ENCODE measurements at places on chromosomes 5 and 9.
A peak's percentile ranks its signal among the peaks of the same experiment; 100 is the strongest.

DNA sequence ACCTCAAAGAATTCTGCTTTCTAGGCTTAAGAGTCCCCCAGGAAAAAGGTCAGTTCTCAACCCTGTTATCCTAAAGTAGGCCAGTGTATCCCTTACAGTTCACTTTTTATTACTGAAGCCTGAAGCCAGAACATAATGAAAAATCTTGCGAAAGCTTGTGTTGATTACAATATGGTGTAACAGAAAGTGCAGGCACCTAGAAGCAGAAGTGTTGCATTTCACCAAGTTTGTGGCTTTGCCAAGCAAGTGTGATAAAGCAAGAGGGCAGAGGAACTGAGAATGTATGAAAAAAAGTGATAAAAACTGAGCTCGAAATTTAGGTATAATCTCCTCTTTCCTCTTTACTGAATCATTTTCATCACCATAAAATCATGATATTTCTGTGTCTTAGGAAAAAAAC is 26.2 kb downstream of the AGTPBP1 start:
- DNase-seq, result no peak

DNA sequence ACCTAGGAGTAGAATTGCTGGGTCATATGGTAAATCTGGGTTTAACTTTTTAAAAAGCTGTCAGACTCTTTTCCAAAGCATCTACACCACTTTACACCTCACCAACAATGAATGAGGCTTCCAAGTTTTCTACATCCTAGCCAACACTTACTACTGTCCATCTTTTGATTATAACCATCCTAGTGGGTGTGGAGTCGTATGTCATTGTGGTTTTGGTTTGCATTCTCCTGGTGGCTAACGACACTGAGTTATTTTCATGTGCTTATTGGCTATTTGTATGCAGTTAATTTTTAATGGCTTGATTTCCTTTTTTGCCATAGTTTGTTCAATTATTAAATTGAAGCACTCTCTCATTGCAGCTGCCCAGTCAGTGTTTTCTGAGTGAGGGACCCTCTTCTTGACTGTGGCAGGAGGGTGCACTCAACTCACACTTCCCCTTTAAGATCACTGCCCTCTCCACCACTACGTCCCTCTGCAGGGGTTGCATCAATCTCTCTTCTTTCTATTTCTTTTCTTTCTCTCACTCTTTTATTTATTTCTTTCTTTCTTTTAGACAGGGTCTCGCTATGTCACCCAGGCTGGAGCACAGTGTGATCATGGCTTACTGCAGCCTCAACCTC is 182.3 kb downstream of the C9orf152 start:
- no peak for DNase-seq

DNA sequence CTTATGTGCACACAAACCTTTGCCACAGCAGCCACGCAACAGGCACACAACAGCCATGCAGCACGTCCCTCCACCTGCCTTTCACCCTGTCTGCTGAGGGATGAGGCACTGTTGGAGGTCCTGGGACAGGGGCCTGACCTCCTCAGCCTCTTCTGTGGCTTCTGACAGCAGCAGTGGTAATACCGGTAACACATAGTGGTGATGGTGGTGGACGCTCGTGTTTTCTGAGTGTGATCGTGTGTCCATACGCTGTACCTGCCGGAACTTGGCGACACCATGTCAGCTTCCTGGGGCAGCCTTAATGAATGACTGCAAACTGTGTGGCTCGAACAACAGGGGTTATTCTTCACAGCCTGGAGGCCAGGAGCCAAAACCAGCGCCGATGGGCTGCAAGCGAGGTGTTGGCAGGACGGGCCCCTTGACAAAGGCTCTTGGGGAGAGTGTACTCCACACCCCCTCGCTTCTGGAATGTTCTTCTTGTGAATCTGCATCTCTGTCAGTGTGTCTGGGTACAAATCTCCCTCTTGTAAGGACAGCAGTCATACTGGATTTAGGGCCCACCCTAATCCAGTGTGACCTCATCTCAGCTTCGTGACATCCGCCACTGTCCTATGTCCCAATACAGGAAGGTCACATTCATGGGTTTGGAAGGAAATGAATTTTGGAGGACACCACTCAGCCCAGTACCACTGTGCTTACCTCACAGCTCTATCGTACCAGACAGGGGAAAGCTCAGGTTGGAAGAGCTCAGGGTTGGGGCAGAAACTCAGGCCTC is 55.3 kb upstream of the EXOC3 start:
- no peak for DNase-seq

DNA sequence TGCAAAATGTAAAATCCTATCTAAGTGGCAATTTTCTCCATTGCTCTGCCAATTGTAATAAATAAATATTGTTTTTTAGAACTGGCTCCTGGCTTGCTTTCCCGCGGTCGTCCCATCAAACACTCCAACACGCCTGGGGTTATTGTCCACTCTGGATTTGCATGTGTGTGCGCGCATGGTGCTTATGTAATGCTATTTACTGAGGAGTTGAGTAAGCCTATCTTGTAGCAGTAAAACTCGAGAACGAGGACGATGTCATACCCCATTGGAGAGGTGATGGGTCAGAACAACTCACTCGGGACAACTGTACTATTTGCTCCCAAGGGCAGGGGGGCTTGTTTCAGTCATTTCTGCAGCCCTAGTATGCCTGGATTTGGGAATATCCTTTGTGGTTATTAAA is 220.9 kb downstream of the PAX5 start:
- DNase-seq, result no peak

- DNase-seq, result no peak
These were observed 81.3 kb downstream of the PPARGC1B start for GRCh38 chr5:149811453-149811852.

GRCh38 chr5:149450199-149450598 is 71.1 kb upstream of the IL17B start:
- no peak for DNase-seq

DNA sequence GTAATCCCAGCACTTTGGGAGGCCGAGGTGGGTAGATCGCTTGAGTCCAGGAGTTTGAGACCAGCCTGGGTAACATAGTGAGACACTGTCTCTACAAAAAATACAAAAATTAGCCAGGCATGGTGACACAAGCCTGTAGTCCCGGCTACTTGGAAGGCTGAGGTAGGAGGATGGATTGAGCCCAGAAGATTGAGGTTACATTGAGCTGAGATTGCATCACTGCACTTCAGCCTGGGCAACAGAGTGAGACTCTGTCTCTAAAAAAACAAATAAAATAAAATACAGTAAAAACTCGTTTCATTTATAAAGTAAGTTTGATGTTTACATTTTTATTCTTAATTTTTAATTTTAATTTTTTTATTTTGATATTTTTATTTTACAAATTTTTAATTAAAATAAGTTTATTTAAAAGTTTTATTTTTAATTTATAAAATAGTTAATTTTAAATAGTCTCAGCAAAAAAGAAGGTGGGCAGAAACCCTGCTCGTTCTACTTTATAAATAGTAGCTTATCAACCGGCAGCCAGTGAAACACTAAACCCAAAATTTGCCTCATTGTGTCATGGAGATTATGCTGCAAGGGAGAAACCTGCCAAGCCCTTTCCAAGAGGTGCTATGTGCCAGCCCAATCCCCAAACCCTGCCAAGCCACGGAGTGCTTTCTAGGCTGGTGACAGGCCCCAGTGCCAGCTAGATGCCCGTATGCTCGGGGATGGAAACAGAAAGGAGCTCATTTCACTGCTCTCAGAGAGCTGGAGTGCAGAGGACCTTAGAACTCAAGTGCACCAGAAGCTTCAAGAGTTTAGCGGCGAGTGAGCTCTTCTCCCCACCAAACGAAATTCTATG is 38.9 kb downstream of the SERINC5 start:
- no peak for DNase-seq

GRCh38 chr5:82812575-82812974 is 264.6 kb downstream of the TMEM167A start:
- no peak for DNase-seq

DNA sequence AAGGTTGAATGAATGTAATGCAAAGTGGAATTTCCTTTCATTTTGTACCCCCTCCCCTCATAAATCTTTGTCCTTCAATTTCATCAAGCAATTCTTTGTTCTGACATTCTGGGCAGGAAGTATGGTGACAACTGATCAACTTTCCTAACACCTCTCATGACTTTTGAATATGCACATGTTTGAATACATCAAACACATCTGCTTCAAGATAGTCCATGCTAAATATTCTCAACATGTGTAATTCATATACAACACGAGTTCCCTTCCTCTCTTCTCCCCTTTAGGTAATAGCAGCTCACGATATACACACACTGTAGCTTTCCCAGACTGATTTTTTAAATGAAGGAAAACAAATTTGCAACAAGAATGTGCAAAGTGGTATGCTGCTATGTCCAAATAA is 103.6 kb upstream of the EFNA5 start:
- no peak for DNase-seq

DNA sequence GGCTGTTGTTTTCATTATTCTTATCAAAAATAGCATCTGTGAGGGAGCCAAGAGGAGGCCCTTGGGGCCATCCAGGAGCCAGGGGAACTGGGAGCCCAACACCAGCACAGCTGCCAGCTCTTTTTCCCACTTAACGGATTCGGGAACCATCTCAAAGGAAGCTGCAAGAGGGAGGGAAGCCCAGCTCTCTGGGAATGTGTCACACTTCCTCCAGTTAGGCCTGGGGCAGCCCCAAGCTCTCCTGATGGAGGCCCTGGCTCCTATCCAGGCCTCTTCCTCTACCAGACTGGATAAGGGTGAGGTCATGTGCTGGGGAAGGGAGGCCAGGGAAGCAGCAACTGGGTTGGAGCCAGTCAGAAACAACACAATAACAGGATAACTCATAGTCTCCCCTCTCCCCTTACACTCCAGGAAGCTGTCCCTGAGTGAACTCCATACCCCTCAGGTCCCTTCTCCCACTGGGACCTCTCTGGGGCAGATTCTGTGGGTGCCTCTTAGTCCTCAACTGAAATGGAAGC is 12.7 kb downstream of the CSF2 start:
- DNase-seq, result no peak

GRCh38 chr5:135489466-135490244 is 37.5 kb upstream of the TIFAB start:
- DNase-seq, result peak; percentile 28

GRCh38 chr5:177496070-177496726 is 1.2 kb downstream of the PDLIM7 start:
- DNase-seq, result no peak

DNA sequence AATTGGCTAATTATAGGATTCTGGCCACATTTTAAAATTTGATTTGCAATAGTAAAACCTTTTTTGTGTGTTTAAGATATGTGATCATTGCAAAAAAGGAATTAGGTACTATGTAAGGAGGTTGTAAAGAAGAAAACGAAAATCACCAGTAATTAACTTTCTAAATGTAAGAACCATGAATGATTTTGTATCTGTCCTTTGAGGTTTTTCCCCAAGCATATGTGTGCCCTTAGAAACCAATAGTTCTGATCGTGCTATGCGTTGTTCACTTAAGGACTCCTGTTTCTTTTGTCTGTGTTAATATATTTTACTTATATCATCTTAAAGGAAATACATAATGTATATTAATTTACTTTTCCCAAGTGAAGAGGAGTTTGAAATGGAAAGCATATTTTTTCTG is 410.2 kb downstream of the PSAT1 start:
- DNase-seq, result no peak

- DNase-seq, result no peak
These were observed 11.2 kb downstream of the KLHL9 start for GRCh38 chr9:21324047-21324446.

- DNase-seq, result no peak
These were observed 1326.3 kb upstream of the CDH6 start for GRCh38 chr5:29867155-29867554.

- DNase-seq, result no peak
These were observed 17.3 kb downstream of the NAIF1 start for GRCh38 chr9:128049843-128050242.

DNA sequence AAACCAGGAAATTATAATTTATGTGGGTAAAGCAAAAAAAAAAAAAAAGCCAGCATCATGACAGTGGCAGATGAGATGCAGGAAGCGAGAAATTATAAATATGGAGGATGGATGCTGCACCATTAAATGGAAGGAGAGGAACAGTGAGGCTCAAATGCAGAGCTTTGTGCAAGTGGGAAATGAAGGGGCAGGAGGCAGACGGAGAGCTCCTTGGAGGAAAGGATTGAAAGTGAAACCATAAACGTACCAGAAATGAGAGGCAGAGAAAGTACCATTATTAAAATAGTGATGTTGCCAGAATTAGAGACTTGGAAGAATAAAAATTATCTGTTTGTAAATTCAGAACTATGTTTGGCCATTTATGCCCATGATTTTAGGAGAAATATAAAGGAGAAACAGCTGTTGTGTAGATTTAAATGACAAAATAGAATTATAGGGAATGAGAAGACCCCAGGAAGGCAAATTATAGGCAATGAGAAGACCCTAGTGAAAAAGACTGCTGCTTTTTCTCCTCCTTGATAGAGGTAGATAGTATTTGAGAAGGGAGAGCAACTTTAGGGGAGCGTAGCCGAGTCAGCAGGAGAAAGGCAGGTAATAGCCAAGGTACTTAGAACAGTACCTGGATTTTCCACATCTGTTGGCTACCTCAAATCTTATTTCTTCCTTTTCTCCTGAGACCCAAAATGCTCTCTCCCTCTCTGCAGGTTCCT is 341.0 kb upstream of the CD180 start:
- no peak for DNase-seq

GRCh38 chr9:130501639-130502038 is 56.9 kb downstream of the ASS1 start:
- no peak for DNase-seq

DNA sequence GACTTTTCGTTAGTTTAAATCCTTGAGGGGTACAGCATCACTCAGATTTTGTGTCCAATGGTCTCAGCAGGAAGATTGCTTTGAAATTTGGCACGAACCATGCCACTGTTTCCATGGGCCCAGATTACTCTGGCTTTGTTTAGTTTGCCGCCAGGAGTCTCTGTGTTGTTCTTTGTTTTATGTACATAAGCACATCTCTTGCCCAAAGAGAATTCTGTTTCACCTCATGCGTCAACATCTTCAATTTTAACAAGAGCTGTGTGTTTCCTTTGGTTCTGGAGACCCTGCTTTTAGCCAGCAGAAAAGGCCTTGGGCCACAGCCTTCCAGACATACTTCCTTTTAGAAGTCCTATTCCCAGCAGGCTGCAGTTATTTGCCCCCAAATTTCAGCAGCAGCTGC is 62.4 kb downstream of the TNPO1 start:
- DNase-seq, result no peak

- DNase-seq, result no peak
These were observed 116.8 kb upstream of the SPRY4 start for GRCh38 chr5:142441616-142442015.

- no peak for DNase-seq
These were observed 23.6 kb upstream of the CEP72 start for GRCh38 chr5:588406-588995.

DNA sequence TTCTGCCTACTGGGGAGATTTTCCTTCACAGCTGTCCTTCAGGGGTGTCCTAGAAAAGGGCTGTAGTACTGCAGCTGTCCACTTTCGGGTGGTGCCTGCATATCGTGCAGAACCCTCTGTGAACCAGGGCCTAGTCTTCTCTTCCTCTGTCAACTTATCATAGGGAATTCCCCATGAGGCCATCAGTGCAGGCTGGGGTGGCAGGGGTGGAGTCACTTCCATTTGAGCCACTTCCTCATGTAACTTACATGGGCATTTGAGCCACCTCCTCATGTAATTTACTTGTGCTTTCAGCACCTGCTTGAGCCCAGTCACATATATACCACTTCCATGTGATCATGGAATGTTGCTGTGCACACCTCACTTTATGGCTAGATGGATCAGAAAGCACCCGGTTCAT is 742.0 kb upstream of the RGMB start:
- DNase-seq, result no peak
